C1 segment of cervical spinal cord (tissue), 14 donors: ENCODE measurements at places on chromosomes 3 and 15.

- peak; percentile 71 for DNase-seq
These were observed 8.8 kb downstream of the STOML1 start for GRCh38 chr15:73983211-73983727.

DNA sequence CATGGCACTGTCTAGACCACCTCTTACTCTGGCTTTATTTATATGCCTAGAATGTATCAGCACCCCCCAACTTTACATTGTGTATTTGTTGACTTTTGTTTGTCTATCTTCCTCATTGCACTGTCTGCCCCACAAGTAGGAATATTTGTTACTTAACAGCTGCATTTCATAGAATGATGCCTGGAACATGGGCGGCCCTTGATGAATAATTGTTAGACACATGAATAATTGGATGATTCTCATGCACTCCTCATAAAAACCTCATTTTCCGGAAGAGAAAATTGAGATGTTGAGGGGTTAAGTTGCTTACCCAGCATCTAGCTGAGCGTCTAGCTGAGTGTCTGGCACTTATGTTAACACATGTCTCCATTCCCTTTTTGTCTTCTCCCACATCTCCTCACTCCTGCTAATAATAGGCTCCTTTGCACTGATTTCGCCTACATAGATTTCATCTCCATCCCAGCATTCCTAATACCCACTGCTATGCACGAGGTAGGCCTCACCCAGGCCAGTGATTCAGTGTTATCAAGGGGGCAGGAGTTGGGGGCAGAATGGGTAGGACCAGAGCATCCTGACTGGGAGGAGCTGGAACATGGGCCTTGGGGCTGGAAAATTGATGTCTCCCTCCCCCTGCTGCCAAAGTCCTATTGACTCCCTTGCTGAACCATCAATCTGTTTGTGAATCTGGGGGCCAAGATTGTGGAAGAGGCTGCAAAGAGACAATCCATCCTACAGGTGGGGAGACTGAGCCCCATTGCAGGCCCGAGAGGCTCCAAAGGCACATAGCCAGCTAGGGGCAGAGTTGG is 7.8 kb upstream of the WNT7A start:
- DNase-seq = no peak

GRCh38 chr3:23748398-23749110 is 57.2 kb upstream of the UBE2E1 start:
- DNase-seq = peak; percentile 83

GRCh38 chr3:177917234-177917861 is 618.9 kb upstream of the KCNMB2 start:
- no peak for DNase-seq

GRCh38 chr3:186283096-186283495 is 78.9 kb downstream of the DGKG start:
- no peak for DNase-seq

- DNase-seq = no peak
These were observed 42.7 kb upstream of the DCUN1D1 start for GRCh38 chr3:183022936-183023516.
